ENCODE measurements at places on chromosomes 2 and 18.

DNA sequence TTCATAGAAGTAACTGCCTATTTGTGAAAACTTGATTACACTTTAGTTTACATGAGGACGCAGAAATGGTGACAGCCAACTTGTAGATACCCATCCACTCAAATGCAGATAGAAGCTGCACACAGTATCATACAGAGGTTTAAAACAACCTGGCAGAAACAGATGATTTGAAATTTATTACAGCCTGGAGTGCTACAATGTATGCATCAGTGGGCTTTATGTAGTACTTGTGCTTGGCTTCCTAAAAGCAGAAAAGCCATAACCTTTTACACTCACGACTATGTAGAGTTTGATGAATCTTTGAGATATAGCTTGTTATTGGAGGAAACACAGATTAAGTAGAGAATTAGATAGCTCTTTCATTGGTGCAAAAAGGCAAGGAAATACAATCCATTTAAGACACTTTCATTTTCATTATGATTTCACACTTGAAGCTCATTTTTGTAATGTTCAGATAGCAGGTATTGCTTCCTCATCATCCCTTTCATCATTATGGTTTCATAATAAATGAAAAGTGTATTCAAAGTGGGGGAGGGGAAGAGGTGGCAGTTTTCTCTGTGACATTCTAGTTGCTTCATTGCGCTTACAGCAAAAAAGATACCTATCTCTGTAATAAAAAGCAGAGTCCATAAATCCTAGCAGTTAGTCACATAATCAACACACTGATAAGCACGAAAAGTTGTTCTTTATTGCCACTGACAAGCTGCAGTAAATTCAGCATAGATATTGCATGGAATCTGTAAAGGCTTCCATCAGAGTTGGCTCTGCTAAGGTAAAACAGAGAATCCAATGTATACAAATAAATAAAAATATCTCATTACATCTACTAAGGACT lies 789.8 kb upstream of the FSHR start:
- DNase-seq, result no peak

DNA sequence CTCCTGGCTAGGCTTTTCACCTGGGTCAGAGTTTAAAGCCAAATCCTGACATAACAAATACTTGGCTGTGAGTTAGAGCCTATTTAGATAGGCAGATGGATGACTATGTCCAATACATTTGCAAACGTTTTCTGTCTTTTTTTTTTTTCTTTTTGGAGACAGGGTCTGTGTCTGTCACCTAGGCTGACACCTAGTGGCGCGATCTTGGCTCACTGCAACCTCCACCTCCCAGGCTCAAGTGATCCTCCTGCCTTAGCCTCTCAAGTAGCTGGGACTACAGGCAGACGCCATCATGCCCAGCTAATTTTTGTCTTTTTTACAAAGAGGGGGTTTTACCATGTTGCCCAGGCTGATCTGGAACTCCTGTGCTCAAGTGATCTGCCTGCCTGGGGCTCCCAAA lies 124.8 kb downstream of the DYM start:
- DNase-seq, result no peak

DNA sequence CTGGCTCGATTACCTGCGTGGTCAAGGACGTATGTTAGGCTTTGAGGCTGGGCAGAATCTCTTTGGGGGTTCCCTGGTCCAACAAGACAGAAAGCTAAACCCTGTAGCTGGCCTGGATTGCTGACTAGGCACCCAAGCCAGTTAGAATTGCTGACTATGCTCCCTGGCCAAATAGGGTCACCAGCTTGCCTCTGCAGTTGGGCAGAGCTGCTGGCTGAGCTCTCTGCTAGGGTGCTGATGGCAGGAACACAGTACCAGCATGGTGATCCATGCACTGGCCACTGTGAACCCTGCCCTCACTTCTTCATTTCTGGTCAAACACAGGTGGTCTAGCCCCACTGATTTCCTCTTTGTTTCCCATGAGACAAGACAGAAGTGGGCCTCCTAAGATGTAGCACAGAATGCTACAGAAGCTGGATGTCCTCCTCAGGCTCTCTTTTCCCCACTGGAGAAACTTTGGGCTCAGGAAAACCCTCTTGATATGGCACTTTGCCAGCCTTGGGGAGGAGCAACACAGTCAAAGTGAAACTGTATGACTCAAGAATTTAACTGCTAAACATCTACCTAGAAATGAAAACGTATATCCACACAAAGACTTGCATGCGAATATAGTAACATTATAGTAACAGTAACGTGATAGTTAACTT lies 20.8 kb downstream of the SP140L start:
- DNase-seq, result no peak

DNA sequence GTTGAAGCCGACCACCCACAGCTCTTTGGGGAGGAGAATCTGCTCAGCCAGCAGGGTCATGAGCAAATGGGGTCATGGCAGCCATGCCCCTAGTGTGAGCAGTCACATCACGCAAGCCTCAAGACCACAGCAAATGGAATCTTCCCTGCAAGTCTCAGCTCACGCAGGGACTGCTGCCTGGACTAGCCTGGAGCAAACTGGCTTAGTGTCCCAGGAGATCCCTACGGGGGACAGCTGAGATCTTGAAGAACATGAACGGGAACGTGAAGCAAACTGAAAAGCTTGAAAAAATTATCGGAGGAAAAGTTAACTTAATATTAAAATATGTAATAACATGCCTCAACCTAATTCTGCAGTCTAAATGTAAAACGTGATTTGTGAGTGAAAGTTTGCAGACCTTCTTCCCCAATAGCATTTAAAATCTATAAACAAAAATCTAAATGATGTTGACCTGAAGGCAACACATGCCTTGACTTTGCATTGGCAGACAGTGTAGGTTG lies 118.4 kb downstream of the FAM124B start:
- no peak for DNase-seq

DNA sequence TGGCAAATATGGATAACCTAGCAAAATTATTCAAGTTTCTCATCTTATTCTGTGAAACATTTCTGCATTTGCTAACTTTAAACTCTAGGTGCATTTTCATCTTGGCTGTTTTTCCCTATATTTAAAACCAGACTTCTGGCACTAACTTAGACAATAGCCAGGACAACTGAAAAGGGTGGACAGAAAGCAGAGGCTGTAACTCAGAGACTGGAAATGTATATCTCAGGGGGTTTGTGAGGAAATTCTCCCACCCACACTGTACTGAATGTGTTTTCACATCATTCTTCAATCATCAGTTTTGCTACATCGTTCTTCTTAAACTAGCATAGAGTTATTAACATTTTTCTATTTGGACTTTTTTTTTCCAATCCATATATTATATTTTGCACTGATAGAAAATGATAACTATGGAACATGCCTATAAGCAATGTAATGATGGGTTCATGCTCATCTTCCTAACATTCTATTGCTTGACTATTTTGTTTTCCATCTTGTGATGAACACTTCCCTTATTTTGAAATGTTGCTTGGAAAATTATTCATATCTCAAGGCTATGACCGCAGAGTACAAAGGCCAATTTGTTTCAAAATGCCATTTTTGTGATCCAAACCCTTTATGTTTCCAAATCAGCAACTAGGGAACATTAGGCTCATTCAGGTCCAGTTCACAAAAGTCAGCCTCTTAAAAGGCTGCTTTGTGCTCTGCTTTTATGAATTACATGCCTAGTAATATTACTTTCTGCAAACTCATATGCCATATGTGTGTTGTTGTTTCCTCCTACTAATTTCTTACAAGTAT lies 125.8 kb upstream of the CDH19 start:
- DNase-seq, result no peak

DNA sequence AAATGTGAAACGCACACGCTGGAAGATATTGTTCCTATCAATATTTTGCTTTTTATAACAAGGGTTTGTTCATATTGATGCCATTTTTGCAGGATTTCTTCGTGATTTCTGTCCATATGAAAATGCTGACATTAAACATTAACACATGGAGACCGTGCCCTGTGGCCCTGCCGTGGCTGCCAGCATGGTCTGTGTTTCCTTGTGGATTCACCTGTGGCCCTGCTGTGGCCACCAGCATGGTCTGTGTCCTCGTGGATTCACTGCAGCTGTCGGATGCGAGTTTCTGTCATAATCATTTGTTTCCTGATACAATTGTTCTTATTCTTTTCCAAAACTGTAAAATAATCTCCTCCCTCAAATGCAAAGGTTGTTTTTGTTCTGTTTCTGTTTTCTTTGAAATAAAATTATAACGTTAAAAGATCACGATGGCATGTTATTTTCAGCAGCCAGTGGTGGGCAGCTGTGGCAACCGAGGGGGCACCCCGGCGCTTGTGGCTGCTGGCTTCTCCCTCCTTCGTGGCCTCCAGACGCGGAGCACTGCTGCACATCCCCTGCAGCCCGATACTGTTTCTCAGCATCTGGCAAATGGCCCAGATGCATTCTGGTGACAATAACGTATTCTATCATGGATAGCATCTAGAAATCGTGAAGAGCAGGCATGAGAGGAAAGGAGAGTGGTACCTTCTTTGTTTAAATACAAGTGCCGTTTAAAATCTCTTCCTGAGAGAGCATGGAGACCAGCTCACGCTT lies 143.5 kb downstream of the PTGR3 start:
- DNase-seq, result no peak

DNA sequence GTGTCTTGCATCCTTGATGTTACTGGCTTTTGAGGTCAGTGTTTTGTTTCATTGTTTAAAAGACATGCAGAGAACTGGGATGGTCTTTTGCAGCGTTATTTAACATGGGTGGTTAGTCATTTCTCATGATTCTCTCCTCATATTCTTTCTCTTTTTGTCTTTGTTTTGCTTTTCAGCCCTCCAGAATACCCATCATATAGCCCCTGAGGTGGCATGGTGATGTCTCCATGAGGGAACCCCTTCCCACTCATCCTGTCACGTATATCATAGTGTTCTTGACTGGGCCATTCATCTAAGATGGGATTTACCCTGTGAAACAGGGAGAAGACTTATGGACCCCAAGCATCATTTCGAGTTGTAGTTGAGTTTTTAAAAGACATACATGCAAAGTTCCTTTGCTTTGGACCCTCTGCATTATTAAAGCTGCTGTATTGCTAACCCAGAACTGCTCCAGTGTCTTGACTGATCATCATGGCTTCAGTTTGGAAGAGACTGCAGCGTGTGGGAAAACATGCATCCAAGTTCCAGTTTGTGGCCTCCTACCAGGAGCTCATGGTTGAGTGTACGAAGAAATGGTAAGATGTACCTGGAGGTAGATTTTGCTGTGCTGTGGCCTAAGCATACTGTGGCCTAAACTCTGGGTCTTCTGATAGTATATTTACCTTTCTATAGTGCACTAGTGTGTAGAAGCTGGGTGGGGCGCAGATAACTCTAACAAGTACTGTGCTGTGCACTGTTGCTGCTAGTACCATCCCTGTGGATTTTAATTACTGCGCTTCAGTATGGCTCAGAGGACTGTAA lies 1.4 kb downstream of the EHBP1 start:
- DNase-seq, result no peak

DNA sequence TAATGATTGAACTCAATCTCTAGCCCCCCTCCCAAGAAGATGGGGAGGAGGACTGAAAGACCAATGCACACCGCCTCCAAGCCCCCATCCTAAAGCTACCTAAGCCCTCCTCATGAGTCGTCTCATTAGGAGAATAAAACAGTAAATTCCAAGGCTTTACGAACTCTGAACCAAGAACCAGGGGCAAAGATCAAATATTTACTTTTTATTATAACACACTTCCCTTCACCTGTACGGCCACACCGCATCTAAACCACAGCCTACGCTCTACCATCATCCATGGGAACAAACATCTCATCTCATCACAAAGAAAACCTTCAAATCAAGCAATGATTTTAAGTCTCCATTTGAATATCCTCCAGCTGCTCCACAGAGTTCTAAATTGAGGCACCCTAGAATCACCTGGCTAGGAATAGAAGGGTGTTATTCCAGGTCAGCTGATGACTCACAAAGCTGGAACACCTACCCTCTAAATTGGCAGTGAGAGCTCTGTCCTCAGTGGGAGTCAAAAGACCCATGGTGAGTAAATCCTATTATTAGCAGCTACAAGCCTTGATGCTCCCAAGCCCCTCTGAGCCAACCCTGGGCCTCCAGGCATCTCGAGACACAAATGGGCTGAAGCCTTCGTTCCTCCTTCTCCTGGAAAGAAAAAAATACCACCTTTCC lies 45.6 kb upstream of the BZW1 start:
- DNase-seq, result no peak

DNA sequence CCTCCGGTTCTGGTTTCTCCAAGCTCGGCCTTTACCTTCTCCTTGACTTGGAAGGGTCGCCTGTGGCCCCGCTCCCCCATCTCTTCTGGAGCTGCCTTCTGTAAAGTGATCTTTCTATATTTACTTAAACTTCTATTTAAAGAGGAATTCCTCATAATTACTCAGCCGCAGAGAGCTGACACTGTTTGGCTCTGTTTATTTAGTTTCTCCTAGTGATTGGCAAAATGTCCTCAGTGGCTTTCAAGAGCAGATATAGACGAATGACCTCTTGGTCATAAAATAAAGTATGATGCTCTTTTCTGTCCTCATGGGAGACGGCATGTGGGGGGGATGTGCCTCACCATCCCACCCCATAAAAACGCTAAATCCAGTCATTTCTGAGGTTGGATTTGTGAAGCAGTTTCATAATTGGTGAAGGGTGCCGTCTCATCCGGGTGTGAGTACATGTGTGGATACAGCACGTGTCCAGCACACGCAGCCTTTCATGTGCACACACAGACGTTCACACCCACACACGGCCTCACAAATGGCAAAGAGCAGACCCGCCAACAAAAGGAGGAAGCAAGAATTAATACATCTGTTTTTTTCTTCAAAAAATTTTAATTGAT lies 43.4 kb upstream of the SMAD7 start:
- no peak for DNase-seq

DNA sequence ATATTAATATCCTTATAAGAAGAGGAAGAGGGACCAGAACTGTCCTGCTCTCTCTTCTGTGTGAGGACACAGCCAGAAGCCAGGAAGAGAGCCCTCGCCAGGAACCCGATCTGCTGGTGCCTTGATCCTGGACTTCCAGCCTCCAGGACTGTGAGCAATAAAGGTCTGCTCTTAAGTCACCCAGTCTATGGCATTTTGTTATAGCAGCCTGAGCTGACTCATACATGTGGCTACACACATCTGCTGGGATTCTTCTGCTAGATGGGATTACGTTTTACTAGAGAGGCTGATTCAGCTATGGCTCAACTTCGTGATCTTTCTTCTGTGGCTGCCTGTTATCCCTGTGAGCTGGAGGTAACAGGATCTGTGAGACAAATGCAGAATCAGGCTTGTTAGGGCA lies 29.6 kb downstream of the ARL4C start:
- DNase-seq, result no peak

- DNase-seq, result peak; percentile 23
These were observed 17.8 kb upstream of the INO80C start for GRCh38 chr18:35515460-35516130.

GRCh38 chr18:70464343-70465114 lies 175.7 kb downstream of the SOCS6 start:
- DNase-seq, result no peak

- no peak for DNase-seq
These were observed 106.0 kb downstream of the ZNF519 start for GRCh38 chr18:14026199-14026598.

GRCh38 chr2:39154944-39155343 lies 34.1 kb upstream of the SOS1 start:
- DNase-seq, result no peak

DNA sequence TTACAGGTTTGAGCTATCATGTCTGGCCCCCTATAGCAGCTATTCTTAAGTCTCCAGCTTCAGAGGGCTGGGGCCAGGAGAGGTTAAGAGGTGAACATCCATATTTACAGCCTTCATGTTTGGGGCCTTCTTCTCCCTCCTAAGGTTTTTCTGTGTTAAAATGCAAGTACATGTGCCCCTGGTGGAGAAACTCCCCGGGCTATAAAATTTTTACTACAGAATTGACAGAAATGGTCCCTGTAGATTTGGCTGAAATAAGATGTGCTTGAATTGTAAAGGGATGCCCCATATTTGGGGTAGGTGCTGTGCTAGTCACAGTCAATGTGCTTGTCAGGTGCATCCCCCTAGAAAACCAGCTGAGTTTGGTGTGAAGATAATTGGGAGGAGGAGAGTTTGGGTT lies 263.3 kb upstream of the CXCR4 start:
- DNase-seq, result no peak
